ENCODE measurements at places on chromosomes 6 and 20.

DNA sequence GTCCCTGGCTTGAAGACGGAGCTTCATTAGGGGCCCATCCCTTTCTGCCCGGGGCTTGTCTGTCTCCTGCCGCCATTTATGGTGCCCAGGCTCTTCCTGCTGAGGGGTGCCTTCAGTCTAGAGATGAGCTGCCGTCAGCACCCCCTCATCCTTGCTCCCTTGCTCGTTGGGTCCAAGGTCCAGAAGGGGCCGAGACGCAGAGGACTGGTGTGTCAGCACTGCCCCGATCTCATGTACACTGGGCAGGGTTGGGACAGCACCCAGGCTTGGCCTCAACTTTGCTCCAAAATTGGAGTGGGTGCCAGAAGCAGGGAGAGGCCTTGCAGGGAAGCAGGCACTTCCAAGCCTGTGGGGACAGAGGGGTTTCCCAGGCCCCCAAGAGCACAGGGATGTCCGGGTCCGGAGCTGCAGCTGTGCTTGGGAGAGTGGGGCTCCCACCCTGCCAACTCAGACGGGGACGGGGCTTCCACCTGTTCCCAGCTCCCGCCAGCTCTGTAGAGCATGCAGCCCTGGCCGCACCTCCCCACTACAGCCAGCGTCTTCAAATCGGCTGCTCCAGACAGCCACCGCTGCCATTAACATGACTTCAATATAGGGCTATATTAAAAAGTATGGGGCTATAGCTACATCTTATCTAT lies 488.8 kb downstream of the TENT5A start:
- no peak for DNase-seq

GRCh38 chr6:97669191-97670031 lies 386.4 kb upstream of the MMS22L start:
- DNase-seq: peak; percentile 34

DNA sequence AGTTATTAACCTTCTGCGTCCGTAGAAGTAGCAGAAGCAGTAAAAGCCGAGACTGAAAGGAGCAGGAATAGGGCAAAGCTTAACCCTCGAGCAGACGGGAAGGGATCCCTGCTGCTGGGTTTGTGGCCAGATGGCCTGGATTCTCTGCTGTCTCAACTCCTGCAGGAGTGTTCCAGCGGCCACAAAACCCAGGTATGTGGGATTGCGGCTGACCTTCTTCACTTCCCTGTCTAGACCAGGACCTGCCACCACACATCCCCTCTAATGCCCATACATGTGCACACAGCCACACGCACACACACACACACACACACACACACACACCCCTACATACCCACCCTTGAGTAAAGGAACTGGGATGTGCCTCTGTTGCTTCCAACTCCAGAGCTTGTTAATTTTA lies 33.1 kb upstream of the TNFRSF21 start:
- DNase-seq: no peak

DNA sequence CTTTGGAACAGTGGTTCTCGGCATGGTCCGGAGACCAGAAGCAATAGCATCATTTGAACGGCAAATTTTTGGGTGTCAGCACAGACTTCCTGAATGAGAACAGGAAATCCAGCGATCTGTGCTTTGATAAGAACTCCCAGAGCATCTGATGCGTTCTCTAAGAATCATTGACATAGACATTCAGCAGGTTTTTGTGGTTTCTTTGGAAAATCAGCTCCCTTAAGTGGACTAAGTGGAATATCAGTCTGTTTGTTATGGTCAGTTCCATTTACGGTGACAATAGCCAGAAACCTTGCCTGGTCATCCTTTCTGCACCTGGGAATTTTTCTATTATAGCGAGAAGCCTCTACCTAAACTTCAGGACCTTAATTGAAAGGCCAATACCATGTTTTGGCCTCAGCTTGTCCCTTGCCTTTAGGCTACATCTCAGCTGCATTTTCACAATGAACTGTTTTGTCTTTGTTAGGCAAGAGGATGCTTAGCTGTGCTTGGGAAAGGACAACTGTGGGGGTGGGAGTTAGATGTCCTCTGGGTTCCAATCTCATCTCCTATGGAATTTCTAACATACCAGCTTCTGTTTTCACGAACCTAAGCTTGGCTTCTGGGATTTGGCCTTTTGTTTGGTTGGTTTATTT lies 299.7 kb downstream of the CDKAL1 start:
- DNase-seq: no peak

DNA sequence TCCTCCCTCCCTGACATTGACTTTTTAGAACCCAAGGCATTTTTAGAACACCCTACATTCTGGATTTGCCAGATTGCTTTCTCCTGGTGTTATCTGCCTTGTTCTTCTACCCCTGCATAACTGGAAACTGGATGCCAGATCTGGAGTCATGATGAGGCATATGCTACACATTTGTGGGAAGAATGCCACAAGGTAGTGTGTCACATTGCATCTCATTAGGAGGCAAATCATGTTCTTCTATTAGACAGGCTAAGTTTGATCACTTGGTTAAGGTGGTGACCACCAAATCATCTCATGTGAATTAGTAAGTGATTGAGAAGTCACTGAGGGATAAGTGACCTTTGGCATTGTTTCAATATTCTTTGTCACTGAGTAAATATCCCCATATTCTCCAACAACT lies 12.9 kb upstream of the NKX2-2 start:
- DNase-seq: no peak
